ENCODE measurements at places on chromosomes 12 and 14. TPM values are rescaled to one million over a fixed set of nuclear protein-coding genes. Genes with fewer than 3 reads are reported as not detected.
A peak's percentile ranks its signal among the peaks of the same experiment; 100 is the strongest.

- DNase-seq, result no peak
Observed at GRCh38 chr14:80464531-80465149, 253.3 kb upstream of the DIO2 start.

- DNase-seq, result no peak
Observed at GRCh38 chr12:76310110-76310509, 38.1 kb downstream of the BBS10 start.

GRCh38 chr12:68317047-68317667, 15.0 kb downstream of the MDM1 start:
- DNase-seq, result no peak

DNA sequence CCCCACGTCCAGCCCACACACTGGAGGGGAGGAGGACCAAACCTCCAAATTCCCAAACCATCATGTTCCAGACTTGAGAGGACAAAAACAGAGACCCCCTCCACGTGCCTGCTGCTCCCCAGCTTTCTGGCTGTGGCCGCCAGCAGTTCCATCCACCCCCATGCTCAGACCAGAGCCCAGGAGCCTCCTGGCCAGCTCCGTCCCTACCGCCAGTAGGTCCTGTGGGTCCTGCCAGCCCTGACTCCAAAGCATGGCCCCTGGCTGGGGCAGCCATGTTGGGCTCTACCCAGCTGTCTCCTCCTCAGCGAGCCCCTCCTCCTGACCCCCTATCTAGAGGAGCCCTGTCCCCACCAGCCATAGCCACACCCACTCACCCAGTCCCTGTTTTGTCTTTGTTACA, 227.3 kb upstream of the RTL1 start:
- peak; percentile 36 for DNase-seq

The LIN52 gene
- 7.6 TPM for total RNA-seq

GRCh38 chr12:122820838-122821271, 14.4 kb upstream of the HIP1R start:
- no peak for DNase-seq

The PNP gene
- 28.2 TPM for total RNA-seq

- DNase-seq, result no peak
Observed at GRCh38 chr14:20400965-20401593, 12.2 kb downstream of the TEP1 start.

GRCh38 chr14:49483268-49483667, 102.9 kb downstream of the RPS29 start:
- DNase-seq, result no peak

The LYZ gene
- total RNA-seq, result 208 TPM

The GUCY2C gene
- total RNA-seq, result not detected

The TCP11L2 gene
- total RNA-seq, result 63.3 TPM

The TESPA1 gene
- total RNA-seq, result 3.4 TPM

The BCL11B gene
- total RNA-seq, result 2.1 TPM

- DNase-seq, result no peak
Observed at GRCh38 chr12:21780786-21781185, 6.3 kb upstream of the KCNJ8 start.

GRCh38 chr12:62481843-62482540, 15.4 kb downstream of the MON2 start:
- DNase-seq, result no peak

The INHBC gene
- total RNA-seq, result not detected

- no peak for DNase-seq
Observed at GRCh38 chr12:42094277-42094676, 50.4 kb downstream of the GXYLT1 start.

GRCh38 chr12:108856170-108856427, 1.3 kb downstream of the SSH1 start:
- no peak for DNase-seq

Data from upper lobe of left lung (tissue), 6 donors.